ENCODE measurements at places on chromosomes 13 and 19.

GRCh38 chr13:91902291-91902690 is 503.9 kb downstream of the GPC5 start:
- DNase-seq, result no peak

GRCh38 chr13:113976711-113977684 is 3.1 kb upstream of the C13orf46 start:
- DNase-seq, result no peak

DNA sequence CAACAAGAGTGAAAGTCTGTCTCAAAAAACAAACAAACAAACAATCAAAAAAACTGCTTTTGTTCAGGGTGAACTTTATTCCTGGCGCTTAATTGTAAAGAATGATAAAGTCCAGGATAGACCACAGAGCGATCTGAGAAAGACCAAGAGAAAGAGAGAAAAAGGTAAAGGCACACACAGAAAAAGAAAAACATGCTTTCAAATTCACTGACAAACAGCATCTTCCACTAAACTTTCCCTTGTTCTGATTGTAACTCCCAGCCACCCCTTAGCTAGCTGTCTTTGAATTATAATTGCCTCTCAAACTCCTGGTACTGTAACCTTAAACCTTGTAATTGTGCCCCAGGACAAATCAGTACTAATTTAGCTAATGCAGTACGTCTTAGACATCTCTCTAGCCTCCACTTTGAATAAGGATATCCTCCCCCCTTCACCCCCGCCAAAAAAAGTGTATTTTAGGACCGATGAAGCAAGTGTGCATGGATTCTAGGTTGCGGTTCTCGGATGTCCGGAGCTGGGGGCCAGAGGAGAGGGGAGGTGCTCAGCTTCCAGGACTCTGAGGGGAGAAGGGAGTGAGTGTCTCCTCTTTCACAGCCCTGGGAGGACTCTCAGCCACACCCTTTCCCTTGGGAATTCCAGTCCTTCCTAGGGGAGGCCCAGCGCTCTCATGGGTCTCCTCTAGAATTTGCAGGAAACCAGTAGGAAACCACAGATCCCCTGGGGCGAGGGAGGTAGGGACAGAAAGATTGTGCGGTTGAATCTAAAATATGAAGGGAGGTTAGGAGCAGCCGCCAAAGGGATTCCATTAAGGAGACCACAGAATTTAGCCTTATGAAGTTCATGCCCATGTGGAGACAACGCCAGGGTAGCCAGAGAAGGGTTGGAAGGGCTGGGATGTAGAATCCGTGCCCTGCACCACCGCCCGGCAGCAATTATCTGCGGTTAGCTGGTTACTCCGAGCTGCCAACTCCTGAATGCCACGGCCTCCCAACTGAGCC is 19.7 kb downstream of the ZNF536 start:
- DNase-seq, result no peak

GRCh38 chr13:49441846-49442245 is 2.0 kb downstream of the CAB39L start:
- no peak for DNase-seq

- no peak for DNase-seq
Observed at GRCh38 chr13:107284173-107284572, 716.2 kb upstream of the ARGLU1 start.

DNA sequence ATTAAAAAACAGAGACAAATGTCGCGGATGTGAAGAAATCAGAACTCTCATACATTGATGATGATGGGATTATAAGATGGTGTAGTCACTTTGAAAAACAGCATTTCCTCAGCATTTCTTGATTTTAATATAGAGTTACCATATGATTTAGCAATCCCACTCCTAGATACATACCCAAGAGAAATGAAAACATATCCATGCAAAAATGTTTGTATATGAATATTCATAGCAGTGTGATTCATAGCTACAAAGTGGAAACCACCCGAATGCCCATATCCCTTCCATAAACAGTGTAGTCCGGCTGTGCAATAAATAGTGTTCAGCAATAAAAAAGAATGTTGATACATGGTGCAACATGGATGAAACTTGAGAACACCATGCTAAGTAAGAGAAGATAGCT is 44.6 kb downstream of the DPY19L3 start:
- no peak for DNase-seq

DNA sequence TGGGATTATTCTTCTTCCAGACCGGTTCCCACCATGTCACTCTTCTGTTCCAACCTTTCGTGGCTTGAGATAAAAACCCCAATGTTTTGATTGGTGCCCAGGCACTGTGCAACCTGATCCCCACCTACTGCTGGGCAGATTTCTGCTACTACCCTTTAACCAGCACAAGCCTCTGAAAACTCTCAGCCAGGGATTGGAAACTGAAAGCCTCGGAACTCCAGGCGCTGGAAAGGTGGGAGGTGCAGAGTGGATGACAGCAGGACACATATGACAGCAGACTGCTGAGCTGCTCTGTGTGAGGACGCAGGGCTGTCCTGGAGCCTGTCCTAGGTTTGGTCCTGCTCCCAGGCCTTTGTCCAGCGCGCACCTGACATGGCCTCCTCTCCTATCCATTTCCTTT is 68.5 kb upstream of the GTF3A start:
- DNase-seq, result no peak

DNA sequence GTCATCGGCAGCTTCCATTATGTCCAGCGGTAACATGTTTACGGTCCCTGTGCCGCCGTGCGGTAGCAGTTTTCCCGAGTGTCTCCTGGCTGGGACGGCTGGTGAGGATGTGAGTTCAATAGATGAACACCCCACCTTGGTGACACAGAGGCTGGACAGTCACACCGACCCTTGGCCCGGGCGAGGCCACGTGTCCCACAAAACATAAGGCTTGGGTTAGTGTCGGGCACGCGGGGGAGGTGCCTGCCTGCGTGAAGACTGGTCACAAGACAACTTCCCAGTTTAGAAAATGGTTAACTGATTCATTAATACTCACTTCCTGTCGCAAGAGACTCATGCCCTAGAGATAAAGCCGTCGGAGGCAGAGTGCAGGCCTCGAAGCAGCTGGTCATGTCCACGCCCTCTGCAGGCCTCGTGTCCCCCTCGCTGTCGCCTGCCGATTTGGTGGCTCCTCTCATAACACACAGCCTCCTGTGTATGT is 17.2 kb downstream of the RASA3 start:
- DNase-seq, result no peak

Measured in activated T-cell treated with anti-CD3 and anti-CD28 coated beads for 24 hours (primary cell).